MV-4-11 (cell line): ENCODE measurements at places on chromosomes 1 and 21.
A peak's percentile ranks its signal among the peaks of the same experiment; 100 is the strongest.

DNA sequence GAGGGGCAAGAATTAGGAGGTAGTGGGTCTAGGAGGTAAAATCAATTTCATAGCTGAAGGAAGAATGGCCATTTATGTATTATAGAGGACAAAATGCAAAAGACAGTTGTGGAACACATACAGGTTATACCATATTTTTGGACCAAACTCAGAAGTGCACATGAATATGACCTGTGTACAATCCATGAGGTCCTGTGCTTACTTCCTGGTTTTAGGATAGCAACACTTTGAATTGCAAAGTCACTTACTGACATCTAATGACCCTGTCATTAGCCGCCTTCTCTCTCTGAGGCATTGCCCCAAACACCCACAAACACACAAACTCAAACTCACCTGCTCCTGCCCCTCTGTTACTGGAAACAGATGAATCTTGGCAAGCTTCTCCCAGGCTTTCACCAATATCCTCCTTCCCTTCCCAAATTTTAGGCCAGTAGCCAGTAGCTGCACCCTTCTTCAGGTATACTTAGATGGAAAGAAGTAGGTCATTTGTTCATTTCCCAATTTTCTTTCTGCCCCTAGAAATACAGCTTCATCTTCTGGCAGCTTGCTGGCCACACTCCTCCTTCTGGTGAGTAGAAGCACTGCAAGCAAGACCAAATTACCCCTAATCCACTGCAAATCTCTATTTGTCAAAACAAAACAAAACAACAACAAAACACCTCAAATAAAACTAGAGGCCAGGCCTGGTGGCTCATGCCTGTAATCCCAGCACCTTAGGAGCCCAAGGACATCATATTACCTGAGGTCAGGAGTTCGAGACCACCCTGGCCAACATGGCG is 13.7 kb upstream of the RPL5 start:
- DNase-seq: peak; percentile 15

DNA sequence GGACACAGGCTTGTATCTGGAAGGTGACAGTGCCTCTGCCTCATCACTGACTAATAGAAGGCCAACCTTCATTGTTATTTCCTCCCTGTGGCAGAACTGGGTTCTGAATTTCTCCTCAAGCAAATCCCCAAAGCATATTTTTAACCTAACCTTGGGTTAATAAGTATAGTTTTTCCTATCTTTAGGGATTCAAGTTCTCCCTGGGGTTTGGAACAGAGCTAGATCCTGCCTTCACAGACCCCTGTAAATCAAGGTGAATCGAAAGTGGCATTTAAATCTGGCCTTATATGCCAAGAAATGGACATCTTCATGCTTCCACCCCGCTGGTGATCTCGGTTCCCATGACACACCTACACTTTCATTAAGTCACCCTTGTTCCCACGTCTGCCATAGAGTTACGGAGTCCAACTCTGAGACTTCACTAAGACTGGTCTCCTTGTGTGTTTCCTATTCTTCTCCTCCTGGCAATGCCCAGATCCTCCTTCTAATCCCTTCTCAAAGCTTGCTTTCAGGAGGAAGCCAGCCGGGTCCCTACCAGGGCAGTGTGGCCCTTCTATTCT is 4.3 kb upstream of the CHI3L2 start:
- DNase-seq: no peak

DNA sequence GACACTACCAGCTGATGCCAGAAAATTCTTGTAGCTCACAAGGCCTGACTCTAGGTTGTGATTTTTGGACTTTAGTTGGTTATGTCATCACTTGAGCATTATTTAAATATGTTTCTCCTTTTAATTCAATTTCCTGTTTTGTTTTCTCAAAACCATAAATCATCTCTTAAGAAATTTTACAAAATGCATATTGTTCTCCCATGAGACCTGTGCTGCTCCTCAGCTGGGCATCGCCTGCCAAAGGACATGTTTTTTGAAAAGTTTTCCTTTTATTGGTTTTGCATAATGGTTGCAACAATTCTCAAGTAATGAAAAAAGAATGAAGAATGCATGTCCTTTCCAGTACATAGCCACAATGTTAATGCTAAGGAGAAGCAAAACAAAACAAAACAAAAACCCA is 204.7 kb upstream of the LYPLAL1 start:
- no peak for DNase-seq

DNA sequence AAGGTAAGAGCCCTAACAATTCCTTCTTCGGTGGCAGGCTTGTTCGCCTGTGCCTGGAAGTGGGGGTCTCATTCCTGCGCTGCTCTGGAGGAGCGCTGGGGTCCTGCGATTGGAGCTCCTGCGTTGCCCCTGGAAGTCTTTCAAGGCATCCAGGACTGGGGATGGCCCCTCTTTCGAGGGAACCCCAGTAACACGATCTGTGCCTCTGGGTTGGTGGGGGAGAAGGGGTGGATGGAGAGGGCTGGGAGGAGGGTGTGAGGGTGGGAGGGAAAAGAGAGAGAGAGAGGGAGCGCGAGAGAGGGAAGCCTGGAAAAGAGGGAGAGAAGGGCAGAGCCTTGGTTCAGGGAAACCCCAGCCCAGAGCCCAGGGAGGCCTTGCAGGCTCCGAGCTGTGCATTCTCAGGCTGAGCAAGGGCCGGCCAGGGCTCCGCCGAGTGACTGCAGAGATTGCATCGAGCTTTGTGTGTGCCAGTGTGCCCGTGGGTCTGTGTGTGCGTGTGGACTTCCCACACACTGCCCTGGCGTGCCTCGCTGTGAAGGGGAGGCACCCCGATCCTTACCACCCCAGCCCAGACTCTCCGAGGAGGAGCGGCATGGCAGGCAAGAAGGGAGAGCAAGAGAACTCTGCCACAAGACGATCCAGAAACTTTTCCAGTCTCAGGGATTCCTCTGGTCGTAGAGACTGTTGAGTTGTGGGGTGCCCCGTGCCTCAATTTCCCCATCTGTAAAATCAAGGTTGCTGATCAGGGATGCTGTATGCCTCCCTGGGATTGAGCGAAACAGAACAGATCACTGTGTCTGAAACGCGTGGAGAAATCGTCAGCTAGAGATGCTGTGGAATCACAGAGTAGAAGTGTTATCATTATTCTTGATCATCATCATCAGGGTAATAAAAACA is 619 bp downstream of the BCL9 start:
- DNase-seq: no peak

GRCh38 chr1:119966020-119966419 is 69.7 kb upstream of the ADAM30 start:
- DNase-seq: no peak

DNA sequence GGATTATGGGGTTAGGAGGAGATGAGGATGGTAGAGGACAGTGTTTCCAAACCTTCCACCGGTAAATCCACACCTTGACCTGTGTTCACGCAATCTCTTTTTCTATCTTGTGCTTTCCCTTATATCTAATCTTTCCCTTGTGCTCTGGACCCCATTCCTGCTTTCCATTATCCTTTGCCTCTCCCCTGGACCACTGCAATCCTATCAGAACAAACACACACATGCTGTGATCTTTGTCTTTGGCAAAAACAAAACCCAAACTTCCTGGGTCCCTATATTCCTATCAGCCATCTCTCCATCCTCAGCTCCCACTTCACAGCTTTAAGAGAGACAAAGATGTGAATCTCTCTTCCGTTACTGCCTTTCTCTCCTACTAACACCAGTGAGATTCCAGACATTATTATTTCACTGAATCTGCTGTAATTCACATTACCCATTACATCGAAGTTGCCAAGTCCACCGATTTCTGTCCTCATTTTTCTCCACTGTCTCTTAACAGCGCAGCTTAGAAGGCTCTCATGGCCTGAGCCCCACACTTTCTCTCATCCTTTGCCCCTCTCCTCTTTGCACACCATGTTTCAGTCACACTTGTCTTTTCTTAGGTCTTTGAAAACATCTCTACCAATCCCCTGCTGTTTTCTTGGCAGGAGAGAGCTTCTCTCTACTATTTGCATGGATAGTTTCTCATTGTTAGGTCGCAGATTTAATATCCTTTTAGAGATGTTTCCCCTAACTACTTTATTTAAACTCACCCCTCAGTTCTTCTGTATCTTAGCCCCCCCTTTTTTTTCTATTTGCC is 230.0 kb upstream of the B3GALT2 start:
- DNase-seq: no peak

DNA sequence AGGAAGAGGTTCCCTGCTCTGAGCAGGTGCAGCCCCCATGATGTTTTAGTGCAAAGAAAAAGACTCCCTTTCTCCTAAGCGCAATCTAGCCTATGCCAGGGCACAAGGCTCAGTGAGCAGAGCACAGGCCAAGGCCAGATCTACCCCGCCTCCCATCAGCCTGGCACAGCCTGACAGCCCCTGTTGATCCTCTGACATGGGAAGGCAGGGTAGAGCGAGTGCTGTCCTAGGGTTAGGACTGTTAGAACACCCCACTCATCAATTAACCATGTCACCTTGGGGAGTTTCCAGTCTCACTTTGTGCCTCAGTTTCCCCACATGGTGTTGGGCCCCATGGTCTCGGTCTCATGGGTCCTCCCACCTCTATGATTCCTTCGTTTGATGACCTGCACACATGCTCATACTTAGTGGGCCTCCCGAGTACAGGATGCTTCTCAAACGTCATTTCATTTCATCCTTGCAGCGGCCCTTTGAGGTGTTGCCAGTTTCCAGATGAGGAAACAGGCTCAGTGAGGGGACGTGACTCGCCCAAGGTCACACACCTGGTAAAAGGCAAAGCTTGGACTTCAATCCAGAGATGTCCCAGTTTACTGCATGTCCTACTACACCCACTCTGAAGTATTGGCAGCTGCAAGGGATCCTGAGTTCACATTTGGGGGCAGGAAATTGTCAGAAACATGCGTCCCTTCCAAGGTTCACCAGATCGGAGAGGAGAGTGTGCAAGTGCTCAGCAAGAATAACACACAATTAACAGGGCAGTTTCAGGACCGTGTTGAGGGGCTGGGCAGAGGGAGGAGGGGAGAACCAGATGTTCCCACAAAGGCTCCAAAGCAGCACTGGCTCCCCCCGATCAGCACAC is 213.3 kb downstream of the TRABD2B start:
- no peak for DNase-seq

DNA sequence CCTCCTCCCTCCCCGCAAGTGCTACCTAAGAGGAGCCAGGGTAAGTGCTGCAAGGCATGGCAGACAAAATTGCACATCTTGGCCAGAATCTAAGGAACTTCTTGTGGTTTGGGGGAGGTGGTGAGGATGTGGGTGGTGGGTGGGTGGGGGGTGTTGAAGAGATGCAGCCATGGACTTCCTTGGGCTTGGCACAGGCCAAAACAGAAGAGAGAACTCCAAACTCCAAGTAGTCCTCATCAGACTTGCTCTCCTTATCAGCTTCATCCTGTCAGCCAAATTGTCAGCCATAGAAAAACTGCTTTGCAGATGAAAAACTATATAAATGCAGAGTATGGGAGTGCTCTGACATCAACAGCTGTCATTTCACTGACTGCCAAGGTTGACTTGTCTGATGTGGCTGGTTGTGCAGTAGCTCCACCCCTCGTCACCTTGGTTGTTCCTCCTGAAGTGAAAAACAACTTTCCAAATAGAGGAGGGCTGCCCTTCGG is 7.1 kb downstream of the AMIGO1 start:
- DNase-seq: no peak

GRCh38 chr1:231719485-231720183 is 93.0 kb downstream of the DISC1 start:
- DNase-seq: no peak

- DNase-seq: no peak
Measured at GRCh38 chr1:41833519-41834000, 85.2 kb downstream of the HIVEP3 start.

GRCh38 chr1:160114085-160114484 is 1.5 kb upstream of the ATP1A2 start:
- no peak for DNase-seq

DNA sequence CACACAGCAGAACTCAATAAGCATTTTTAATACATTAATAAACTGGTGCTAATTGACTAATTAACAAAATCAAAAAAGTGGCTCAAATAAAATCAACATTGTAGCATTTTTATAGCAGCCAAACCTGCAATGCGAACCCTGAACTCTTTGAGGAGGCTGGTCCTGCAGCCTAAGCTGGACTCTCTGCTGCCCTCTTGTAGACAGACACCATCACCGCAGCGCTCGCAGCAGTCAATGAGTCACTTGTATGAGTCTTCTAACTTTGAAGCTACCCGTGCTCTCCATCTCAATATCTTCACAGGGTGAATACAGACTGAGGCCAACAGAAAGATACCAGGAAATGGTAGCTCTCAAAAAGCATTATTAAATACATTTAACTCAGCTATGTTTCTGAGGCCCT is 9.7 kb upstream of the KRTAP7-1 start:
- DNase-seq: peak; percentile 9

- no peak for DNase-seq
Measured at GRCh38 chr1:75214017-75214416, 79.8 kb downstream of the LHX8 start.

- DNase-seq: peak; percentile 28
Measured at GRCh38 chr1:203629016-203629506, 2.4 kb downstream of the ATP2B4 start.

- DNase-seq: no peak
Measured at GRCh38 chr1:230103306-230104173, 36.5 kb downstream of the GALNT2 start.

DNA sequence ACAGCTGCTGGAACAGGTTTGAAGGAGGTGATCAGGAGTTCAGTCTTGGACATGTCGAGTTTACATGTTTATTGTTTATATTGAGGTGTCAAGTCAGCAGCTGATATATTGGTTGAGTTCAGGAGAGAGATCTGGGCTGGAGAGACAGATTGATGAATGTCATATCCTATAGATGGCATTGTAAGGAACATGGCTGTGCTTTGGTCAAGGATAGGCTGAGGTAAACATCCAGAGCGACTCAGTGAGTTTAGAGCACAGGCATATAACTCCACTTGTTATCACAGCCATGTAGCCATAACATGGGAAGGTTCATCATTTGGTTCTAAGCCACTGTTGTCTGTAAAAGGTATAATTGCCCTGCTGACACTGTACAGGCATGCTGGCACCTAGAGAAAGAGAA is 5.5 kb upstream of the MYOCOS start:
- no peak for DNase-seq

DNA sequence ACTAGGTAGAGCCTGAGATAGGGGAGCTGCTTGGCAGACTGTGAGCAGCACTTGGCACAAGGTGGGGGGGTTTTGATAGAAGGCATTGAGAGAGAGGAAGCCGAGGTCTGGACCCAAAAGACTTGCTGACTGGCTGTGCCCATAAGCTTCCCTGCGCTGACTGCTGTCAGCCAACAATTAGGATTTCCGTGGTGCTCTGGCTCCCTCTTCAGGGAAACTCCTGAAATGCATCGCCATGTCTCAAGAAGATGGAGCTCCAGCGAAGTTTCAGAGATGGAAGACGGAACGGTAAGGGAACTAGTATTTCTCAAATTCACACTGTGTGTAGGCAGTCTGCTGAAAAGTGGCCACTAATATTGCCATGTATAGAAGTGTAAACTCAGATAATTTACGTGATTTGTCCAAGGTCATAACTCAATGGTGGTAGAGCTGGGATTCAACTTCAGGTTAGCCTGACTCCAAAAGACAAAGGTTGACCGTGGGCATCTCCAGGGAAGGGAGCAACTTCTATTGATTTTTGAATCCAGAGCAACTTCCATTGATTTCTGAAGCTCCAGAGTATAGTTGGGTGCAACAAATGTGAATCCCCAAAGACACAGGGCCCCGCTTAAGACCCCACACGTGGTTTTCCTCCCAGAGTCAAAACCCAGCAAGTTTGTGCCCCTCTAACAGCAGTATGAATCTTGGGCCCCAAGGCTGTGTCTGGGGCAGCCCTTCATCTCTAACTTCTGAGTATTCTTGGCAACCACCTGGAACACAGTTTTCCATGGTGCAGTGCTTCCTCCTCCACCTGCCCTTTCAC is 44.5 kb upstream of the CRNN start:
- peak; percentile 81 for DNase-seq

GRCh38 chr1:240831191-240831631 is 219.3 kb upstream of the GREM2 start:
- no peak for DNase-seq

GRCh38 chr1:166066107-166066506 is 100.7 kb downstream of the FAM78B start:
- DNase-seq: no peak
